ENCODE measurements at places on chromosomes 1 and 21.

DNA sequence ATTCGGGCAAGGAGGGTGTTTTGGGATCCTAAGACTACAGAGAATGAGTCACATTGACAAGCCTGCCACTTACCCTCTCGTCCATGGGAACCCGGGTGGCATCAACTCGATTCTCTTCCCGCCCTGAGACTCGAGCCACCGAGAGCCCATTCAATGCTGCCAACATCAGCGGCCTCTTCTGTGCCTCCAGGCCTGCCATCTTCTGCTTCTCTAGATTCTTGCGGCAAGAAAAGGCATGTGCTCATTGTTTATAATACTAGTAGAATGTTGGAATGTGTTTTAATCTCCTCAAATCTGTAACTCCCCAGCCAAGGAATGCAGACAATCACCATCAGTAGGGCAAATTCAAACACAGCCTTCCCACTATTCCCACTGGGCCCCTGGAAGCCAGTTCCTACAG is 96.9 kb downstream of the SMYD2 start:
- no peak for DNase-seq

GRCh38 chr1:19698181-19698580 is 33.5 kb downstream of the HTR6 start:
- DNase-seq = no peak

DNA sequence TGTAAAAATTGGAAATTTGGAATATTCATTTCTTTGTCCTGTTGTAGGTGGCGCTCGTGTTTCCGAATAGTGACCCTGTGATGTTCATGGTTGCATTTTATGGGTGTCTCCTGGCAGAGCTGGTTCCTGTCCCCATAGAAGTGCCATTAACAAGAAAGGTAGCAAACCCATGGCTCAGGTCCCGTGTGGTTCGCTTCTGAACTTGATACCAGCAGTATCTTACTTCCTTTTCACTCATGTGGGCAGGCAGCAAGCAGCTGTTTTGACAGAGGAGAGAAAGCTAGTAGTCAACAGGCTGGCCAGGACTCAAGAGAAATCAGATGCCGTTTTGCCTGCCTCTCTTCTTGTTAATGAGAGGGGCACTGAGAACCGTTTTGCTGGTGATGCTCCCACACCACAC is 72.8 kb downstream of the S100B start:
- no peak for DNase-seq

- no peak for DNase-seq
These were observed 176.7 kb downstream of the GALNT2 start for GRCh38 chr1:230243583-230244353.

- DNase-seq = no peak
These were observed 83.3 kb upstream of the PGBD5 start for GRCh38 chr1:230509281-230509977.

- no peak for DNase-seq
These were observed 386.6 kb downstream of the KIF26B start for GRCh38 chr1:245541369-245541768.

DNA sequence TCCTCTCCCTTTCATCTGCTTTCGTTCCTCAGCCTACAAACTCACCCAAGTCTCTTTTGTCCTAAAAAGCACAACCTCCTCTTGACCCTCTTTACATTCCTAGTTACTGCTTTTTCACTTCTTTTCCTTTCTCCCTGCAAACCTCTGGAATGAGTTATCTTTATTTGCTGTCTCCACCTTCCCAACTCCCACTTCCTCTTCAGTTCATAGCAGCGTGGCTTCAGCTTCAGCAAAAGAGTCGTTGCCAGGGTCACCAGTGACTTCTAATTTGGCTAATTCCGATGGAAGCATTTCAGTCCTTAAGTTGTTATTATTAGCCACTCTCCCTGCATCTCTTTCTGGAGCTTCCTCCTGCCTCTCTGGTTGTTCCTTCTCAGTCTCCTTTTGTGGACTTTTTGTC is 6.2 kb upstream of the TMEM54 start:
- DNase-seq = no peak

- no peak for DNase-seq
These were observed 69.8 kb downstream of the LRIG2 start for GRCh38 chr1:113142791-113143190.

GRCh38 chr1:29496701-29497100 is 260.4 kb downstream of the PTPRU start:
- DNase-seq = no peak

DNA sequence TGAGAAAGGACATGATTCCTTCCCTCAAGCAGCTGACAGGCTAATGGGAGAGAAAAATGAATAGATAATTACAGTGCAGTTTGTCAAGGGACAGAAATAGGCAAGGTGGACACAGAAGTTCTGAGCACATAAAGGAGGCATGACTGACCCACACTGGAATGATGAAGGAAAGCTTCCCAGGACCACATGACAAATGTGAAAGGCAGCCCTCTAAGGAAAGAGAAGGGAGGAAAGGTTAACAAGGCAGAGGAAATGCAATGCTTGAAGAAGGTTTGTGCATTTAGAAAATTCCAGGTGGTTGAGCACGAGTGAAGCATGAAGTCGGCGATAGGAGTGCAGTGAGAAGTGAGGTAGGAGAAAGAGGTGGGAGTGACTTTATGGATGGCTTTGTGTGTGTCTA is 37.4 kb downstream of the LAMC2 start:
- no peak for DNase-seq

GRCh38 chr1:191240925-191241324 is 763.3 kb upstream of the BRINP3 start:
- DNase-seq = no peak

- DNase-seq = no peak
These were observed 3.3 kb downstream of the GLIS1 start for GRCh38 chr1:53735681-53736080.

DNA sequence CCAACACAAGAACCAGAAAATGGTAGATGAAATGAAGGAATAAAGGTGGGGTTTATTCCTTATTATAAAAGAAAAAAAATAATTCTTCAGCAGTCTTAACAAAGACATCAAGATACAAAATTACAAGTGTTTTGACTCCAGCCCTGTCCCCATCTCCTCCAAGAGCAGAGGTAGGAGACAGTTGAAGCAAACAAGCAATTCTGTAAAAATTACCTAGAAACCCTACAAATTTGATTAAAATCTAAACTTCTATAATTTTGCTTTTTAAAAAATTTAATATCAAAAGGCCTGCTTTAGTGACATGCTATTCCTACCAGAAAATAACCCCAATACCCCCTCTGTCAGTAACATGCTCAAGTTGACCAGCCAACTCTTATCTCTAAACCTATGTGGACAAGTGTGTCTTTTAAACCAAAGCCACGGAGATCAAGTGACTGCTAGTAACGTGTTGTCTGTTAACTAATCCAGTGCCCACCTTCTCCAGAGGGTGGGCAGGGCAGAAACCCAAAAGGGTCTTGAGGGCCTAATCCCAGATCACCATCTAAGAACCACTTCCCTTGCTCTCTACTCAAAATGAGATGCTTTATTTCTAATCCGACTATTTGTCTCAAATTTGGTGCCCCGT is 8.4 kb downstream of the GLUL start:
- no peak for DNase-seq

- DNase-seq = no peak
These were observed 113.1 kb downstream of the UBR4 start for GRCh38 chr1:19096990-19097389.

DNA sequence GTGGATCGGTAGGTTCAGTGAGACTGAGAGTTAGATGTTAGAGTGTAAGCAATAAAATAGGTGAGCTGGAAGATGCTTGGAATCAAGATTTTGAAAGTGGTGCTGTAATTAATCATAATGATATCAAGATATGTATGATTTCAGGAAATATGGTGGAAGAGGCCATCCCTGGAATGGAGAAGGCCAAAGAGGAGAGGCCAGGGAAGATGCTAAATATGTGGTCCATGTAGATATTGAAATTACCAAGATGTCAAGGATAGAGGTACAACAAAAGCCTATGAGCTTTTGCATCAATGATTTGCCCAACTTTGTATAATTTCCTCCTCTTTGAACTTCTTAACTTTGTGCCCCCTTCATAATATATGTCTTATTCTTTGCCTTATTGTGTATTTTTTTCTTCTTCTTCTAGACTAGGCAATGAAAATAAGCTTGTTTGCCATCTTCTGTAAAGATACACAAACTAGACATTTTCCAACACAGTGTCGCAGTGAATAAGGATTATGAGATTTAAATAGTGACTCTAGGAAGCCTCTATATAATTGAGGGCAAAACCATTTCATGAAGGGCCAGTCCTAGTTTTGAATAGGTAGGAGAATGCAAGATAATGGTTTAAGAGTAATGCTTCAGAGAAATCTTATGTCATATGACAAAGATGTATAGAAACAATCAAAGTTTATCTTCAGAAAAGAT is 8.9 kb downstream of the PTGS2 start:
- no peak for DNase-seq

DNA sequence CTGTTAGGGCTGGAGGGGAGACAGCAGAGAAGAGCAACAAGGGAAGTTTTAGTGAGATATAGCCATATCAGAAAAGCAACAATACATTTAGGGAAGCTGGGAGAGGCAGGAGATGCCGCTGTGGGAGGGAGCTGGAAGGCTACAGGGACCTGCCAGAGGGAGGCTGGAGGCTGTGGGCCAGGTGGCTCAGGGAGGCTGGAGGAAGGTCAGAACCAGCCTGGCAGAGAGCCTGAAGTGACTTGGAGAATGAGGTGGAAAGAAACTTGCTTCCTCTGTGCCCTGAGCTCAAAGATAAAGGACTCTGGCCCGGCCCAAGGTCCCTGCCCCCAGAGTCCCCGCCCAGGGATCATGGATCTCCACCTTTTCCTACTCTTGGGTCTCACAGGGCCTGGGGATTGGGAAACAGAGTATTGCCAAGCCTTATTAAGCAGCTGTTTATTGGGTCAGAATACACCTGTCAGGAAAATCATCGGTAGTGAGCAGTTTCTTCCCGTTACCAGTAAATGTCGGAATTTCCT is 85.9 kb downstream of the KIF26B start:
- DNase-seq = no peak
